LHCN-M2 (cell line): ENCODE measurements at places on chromosomes 3 and 15. TPM values are rescaled to one million over a fixed set of nuclear protein-coding genes. Genes with fewer than 3 reads are reported as not detected.
A peak's percentile ranks its signal among the peaks of the same experiment; 100 is the strongest.

DNA sequence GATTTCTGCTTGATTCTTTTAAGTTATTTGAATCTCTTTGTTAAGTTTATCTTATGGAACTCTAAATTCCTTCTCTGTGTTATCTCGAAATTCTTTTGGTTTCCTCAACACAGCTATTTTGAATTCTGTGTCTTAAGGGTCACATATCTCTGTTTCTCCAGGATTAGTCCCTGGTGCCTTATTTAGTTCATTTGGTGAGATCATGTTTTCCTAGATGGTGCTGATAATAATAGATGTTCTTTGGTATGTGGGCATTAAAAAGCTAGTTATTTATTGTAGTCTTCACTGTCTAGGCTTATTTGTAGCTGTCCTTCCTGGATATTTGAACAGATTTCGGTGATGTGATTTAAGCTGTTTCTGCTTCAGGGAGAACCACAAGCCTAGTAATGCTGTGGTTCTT is 615.6 kb upstream of the NECTIN3 start:
- DNase-seq, result no peak

The VGLL3 gene
- 31.3 and 41.0 TPM in 2 replicates for total RNA-seq

GRCh38 chr15:27234593-27234992 is 263.6 kb downstream of the GABRG3 start:
- no peak for DNase-seq

The ZNF80 gene
- 0.06 TPM in 1 of 2 replicates, not detected in the other for total RNA-seq

GRCh38 chr3:197225579-197225978 is 72.8 kb downstream of the DLG1 start:
- no peak for DNase-seq

GRCh38 chr3:19934098-19934566 is at the start of gene EFHB:
TSS of gene EFHB (minus strand) at chr3:19934217. CDS start at chr3:19934018, 199 bp downstream.
- DNase-seq, result peak; percentile 14

- no peak for DNase-seq
These were observed 121.1 kb downstream of the CLSTN2 start for GRCh38 chr3:140056047-140056446.

- DNase-seq, result no peak
These were observed 65.9 kb upstream of the RARB start for GRCh38 chr3:25362118-25362517.

DNA sequence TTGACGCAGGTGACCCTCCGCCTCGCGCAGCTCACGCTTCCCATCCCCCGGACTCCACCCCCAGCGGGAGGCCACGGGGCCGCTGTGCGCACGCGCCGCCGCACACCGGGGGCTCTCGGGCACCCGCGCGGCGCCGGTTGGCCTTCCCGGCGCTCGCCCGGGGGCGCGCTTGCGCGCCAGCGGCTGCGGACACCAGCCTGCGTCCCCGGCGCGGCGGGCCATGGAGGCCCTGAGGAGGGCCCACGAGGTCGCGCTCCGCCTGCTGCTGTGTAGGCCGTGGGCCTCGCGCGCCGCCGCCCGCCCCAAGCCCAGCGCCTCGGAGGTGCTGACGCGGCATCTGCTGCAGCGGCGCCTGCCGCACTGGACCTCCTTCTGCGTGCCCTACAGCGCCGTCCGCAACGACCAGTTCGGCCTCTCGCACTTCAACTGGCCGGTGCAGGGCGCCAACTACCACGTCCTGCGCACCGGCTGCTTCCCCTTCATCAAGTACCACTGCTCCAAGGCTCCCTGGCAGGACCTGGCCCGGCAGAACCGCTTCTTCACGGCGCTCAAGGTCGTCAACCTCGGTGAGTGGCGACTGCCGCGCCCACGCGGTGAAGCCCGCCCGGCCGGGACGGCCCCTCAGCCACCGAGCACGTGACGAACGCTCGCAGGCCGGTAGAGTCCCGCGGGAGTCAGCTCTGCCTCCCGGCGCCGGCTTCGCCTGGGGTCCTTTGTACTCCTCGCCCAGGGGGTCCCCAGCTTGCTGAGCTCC is at the start of gene C15orf61:
TSS of gene C15orf61 (plus strand) at position 103 of the 754 bp plus-strand sequence. CDS start at position 221, 118 bp downstream.
- peak; percentile 77 for DNase-seq

GRCh38 chr3:141275032-141275422 is 43.4 kb downstream of the PXYLP1 start:
- DNase-seq, result peak; percentile 38

The PLAAT1 gene
- not detected in 2 replicates for total RNA-seq

DNA sequence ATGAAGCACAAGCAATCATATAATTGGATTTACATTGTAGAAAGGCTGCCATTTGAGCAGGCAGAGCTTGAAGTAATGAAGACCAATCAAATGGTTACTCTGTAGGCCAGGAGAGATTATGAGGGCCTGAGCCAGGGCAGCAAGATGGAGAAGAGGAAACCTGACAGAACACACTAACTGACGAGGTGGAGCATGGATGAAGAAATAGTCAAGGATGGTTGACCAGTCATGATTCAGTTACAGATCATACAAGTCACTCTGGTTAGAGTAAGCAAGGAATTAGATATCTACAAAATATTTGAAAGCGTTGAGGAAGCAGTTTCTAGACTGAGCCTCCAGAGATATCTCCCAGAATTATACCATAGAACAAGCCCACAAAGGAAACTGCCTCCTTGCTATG is 101.8 kb upstream of the THSD4 start:
- no peak for DNase-seq

The ZNF502 gene
- total RNA-seq, result 2.5 and 4.3 TPM in 2 replicates

- no peak for DNase-seq
These were observed 16.2 kb downstream of the CDIN1 start for GRCh38 chr15:36595611-36596010.

The ALDH1L1 gene
- 0.11 TPM in 1 of 2 replicates, not detected in the other for total RNA-seq

GRCh38 chr15:66231394-66232266 is 21.9 kb downstream of the MEGF11 start:
- peak; percentile 41 for DNase-seq

DNA sequence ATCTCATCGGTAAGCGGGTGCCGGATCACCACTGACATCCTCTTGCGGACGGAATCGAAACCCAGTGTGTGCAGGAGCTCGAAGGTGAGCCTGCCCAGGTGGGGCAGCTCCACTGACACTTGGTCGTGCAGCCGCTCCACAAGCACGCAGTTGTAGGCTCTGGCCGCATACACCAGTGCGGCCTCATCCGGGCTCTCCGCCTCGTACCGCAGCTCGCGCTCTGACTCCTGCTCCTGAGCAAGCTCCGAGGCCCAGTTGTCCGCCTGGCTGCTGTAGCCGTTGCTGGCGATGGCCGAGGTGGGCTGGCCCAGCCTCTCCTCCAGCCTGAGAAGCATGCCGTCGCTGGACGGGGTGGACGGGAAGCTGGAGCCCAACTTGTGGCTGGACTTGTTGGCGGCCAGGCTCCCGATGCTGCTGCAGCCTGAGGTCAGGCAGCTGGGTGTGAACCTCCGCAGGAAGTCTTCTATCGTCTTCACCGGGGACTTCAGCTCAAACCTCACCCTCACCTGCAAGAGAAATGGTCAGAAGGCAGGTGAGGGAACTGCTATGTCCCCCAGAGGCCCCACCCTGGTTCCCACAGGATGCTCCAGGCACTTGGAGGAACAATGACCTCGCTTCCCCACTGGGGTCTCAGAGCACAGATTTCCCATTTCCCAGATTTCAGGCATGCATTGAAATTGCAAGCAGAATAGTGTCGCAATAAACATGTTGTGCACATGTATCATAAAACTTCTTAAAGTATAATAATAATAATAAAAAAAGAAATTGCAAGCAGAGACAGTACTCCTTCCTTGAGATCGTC is 149.2 kb downstream of the ATP10A start:
- no peak for DNase-seq

The ACP3 gene
- 0.80 and 1.7 TPM in 2 replicates for total RNA-seq

The THRB gene
- total RNA-seq, result 2.6 and 4.4 TPM in 2 replicates

GRCh38 chr15:59696332-59696731 is 7.2 kb upstream of the BNIP2 start:
- no peak for DNase-seq

The DNAH12 gene
- total RNA-seq, result 0.77 and 1.6 TPM in 2 replicates

- DNase-seq, result no peak
These were observed 22.2 kb upstream of the CDAN1 start for GRCh38 chr15:42759093-42759492.

GRCh38 chr3:115697263-115698053 is 74.1 kb downstream of the GAP43 start:
- DNase-seq, result peak; percentile 34

The GOLGA8J gene
- total RNA-seq, result not detected in 2 replicates

The ARL14 gene
- total RNA-seq, result not detected in 2 replicates

- DNase-seq, result no peak
These were observed 57.1 kb downstream of the LMLN start for GRCh38 chr3:198017090-198017489.

GRCh38 chr15:90565866-90566265 is 36.1 kb downstream of the CRTC3 start:
- no peak for DNase-seq

The AHSG gene
- not detected in 2 replicates for total RNA-seq

The TGM4 gene
- total RNA-seq, result 0.06 and 0.13 TPM in 2 replicates

The STARD9 gene
- total RNA-seq, result 3.9 and 4.8 TPM in 2 replicates

The TM4SF18 gene
- total RNA-seq, result 3.0 and 5.2 TPM in 2 replicates

DNA sequence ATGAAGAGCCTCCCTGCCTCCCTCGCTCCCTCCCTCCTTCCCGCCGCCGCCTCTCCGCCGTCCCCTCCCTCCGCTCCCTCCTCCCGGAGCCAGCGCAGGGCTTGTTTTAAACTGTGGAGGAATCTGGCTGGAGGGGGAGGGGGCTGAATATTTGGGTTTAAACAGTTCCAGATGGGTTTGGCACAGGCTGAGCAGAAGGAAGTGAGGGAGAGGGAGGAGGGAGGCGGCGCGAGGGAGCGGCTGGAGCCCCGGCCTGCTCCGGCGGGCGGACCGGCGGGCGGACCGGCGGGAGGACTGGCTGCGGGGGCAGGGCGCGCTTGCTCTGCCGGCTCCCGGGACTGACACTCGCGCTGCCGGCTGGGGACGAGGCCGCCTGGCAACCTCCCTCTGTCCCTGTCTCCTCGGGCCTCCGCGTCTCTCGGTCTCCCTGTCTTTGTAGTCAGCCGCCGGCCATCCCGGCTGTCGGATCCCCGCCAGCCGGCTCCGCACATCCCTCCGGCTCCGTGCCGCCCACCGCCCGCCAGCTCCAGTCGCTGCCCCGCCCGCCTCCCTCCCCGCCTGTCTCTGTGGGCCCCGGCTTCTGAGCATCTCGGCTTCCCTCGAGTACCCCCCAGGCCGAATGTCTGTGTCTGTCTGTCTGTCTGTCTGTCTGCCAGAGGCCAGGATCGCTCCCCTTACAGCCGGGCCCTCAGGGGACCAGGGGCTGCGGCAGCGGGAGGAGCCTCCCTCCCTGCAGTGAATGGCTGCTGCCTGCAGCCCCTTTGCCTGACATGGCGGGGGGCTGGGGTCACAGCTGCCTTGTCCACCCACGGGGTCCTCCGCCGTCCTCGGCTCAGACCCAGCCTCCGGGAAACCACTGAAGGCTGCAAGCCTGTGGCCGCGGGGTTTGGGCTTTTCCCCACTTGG is 7.6 kb downstream of the EPHB3 start:
- DNase-seq, result peak; percentile 90

DNA sequence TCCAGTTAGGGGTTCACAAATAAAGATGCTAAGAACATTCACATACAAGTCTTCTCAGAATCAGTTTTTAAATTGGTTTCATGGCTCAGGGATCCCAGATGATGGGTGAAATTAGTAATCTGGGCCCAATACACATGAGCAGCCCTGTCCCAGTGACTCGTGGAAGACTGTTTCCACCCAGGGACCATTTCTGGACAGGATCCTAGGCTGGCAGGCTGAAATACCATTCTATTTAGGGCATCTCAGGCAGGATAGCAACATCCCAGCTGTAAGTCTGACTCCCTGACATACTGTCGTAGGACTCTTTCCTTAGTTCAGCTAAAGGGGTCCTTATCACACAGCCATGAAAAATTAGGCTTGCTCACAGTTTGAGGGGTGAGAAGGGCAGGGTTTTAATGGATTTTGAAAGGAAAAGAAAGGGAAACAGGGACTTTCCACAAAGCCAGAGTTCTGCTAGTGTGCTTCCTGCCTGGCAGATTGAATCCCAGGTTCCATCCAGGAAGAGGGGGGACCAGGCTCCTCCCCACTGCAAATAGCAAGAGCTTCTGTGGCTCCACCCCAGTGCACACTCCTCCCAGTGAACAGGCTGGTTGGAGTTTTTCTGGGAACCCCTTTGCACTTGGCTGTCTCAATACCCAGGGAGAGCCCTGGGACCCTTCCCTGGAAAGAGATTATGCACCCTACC is 41.3 kb upstream of the LYZL4 start:
- DNase-seq, result no peak

The RUBCN gene
- 18.5 and 24.8 TPM in 2 replicates for total RNA-seq

DNA sequence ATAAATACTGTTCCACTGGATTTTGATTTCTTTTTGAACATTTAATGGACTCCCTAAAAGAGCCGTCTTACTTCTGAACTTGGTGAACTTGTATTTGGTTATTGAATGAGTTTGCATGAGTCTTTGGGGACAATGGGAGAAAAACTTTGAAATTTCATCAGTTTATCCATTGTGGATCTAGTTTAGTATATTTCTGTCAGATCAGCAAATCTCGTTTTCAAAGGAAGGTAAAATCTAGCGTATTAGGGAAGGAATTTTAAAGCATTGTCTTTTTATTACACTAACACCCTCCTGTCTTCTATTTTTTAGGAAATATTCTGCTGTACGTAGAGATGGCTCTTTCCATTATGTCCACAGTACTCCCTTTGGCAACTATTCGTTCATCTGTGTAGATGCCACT is 12.8 kb downstream of the TMEM62 start:
- no peak for DNase-seq

The IL17RB gene
- not detected in 2 replicates for total RNA-seq

GRCh38 chr3:20935791-20936190 is 749.8 kb upstream of the SGO1 start:
- DNase-seq, result no peak

DNA sequence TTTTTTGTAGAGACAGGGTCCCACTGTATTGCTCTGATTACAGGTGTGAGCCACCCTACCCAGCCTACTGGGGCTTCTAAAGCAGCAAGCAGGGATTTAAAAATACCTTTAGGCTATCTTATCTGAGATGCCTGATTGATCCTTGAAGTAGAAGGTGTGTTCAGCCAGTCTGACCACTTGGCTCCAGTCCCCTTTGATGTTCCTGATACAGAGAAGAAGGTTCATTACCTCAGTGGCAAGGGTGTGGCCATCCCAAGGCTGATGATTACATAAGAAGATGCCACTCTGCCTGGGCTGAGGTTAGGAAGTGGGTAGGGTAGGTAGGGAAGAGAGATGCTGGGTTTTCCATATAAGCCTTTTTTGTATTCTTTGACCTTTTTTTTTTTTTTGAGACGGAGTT is 11.2 kb upstream of the DCAF1 start:
- no peak for DNase-seq

GRCh38 chr3:196585044-196585757 is 16.7 kb downstream of the FBXO45 start:
- no peak for DNase-seq

- no peak for DNase-seq
These were observed 3.0 kb downstream of the ZNF770 start for GRCh38 chr15:34984889-34985630.

DNA sequence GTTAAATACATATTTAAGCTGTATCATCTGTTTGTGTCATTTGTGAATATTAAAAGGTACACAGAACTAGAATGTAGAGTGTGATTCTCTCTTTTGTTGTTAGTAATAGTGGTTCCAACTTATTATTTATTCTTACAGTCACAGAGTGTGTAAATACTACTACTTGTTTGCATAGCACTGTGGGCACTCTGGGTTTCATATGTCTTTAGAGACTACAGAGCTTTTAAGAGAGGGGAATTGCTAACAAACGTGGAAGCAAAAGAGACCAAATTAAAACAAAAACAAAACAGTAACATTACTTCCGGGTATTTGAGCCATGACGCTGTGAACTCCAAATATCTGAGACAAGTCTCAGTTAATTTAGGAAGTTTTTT is 828.0 kb upstream of the DPPA4 start:
- no peak for DNase-seq

GRCh38 chr15:80974914-80975313 is 14.7 kb downstream of the MESD start:
- DNase-seq, result no peak

GRCh38 chr3:33211444-33211843 is 7.2 kb downstream of the SUSD5 start:
- DNase-seq, result peak; percentile 91
